Hematopoietic multipotent progenitor cell (in vitro differentiated cells): ENCODE measurements at places on chromosomes 12 and 14.

GRCh38 chr12:116697305-116697704, 40.6 kb downstream of the SPRING1 start:
- DNase-seq = no peak

DNA sequence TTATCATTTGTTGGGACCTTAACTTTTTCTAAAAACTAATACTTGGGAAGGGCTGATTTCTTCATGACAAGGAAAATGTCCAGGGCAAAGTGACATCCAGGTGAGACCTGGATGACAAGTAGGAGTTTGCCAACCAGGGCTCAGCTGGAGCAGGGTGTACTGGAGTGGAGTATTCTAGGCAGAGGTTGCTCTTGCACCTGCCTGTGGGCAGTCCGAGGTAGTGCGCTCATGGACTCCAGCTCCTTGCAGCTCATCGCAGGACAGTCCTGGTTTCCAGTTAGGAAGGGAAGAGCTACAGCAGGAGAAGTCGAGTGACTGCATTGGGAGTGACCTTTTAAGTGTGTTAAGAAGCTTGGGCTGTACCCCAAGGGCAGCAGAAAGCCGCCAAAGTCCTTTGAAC, 175.9 kb downstream of the PELI2 start:
- no peak for DNase-seq

- DNase-seq = no peak
These were observed 2.2 kb upstream of the LRRC23 start for GRCh38 chr12:6902448-6902847.

- no peak for DNase-seq
These were observed 13.4 kb downstream of the AGAP2 start for GRCh38 chr12:57724936-57725740.

DNA sequence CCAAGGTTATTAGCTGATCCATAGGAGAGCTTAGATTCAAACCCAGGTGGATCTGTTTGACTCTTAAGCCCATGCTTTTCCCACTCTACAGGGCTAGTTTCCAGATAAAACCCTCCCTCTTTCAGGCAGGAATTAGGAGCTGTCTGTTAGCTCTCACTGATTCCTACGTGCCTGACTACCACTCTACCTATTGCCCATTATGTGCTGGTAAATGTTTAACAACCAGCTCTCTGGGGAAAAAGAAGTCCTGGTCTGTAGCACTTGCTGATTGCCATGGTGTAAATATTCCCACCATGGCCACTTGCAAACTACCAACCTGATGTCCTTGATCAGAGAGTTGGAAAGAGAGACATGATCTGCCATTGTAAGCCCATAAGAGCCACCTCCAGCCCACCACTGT, 65.5 kb upstream of the BDKRB2 start:
- no peak for DNase-seq

DNA sequence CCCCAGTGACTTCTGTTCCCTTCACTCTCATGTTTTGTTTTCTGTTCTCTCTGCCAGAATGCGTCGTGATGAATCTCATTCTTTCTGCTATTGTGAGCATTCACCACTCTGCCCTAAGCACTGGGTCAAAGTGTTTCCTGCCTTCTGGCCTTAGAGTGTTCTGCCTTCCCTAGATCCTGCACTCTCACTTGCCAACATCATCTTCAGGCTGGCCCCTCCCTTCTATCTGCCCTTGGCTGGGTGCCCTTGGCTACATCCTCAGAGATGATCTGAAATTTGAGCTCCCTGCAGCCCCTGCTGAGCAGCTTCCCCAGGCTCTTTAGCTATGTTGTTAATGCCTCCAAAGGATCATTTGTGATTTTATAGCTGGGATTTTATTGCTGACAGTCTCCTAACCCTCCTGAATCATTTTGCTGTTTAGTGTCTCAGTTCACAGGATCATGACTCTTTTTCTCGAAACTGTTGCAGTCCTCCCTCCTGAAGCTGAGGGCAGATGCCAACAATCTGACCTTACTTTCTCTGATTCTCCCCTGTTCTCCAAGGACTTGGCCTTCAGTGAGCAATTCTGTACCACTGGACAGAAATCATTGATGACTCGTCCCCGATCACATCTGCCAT, 4.5 kb downstream of the DHRS2 start:
- DNase-seq = no peak

GRCh38 chr12:113515082-113515856, 43.6 kb upstream of the LHX5 start:
- DNase-seq = no peak

DNA sequence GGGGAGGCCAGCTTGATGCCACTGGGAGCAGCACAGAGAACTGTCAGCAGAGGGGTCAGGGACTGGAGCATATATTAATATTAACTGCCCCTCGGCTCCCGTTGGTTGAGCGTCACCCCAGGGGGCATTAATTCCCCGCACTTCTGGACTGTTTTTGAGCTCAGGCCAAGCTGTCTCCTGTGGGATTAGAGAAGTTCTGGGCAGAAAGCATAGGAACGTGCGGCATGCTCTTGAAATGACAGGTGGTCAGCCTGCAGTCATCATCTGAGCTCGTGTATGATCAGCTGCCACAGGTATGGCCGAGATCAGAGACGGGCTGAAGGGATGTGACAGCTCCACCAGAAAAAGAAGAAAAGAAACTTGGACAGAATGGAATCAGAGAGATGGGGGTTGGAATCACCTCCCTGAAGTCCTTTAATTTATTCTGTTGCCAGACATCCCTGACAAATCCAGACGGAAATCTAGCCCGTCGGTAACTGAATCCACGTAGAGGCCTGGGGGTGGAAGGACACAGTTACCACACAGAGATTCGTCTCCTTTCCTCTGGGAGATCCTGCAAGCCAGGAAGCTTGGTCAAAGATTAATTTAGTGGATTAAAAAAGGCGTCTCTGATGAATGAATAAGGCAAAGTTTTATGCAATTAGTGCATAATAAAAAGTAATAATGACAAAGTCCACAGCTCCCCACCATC, 23.6 kb downstream of the NR1H4 start:
- DNase-seq = no peak

DNA sequence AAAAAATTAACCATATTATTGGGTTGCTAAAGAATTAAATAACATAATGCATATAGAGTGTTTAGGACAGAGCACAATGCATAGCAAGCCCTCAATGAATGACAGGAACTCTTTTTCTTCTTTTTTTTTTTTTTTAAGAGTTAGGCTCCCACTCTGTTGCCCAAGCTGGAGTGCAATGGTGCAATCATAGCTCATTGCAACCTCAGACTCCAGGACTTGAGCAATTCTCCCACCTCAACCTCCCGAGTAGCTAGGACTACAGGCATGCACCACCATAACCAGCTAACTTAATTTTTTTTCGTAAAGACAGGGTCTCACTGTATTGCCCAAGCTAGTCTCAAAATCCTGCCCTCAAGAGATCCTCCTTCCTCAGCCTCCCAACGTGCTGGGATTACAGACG, 20.5 kb upstream of the MTERF2 start:
- DNase-seq = no peak

GRCh38 chr12:132219323-132219722, 75.1 kb downstream of the NOC4L start:
- no peak for DNase-seq

- no peak for DNase-seq
These were observed 107.3 kb downstream of the BCL11B start for GRCh38 chr14:99164712-99165111.

DNA sequence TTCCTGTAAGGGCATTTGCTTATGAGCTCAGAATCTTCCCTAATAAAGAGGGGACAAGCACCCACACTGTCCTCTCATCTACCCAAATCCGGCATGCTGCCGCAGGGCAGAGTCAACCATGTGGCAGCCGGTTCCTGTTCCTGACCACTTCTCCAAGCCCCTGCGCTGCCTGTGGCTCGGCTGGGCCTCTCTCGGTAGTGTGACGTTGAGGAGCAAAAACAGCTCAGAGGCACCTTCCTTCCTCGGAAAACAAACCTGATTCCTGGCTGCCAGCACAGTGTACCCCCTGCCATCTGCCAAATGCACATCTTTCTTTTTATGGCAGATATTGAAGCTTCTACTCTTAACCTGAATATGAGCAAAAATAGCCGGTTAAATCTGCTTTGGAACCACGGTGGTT, 50.5 kb downstream of the CFAP251 start:
- peak; percentile 60 for DNase-seq

- DNase-seq = no peak
These were observed 12.9 kb downstream of the COL2A1 start for GRCh38 chr12:47991106-47992061.

DNA sequence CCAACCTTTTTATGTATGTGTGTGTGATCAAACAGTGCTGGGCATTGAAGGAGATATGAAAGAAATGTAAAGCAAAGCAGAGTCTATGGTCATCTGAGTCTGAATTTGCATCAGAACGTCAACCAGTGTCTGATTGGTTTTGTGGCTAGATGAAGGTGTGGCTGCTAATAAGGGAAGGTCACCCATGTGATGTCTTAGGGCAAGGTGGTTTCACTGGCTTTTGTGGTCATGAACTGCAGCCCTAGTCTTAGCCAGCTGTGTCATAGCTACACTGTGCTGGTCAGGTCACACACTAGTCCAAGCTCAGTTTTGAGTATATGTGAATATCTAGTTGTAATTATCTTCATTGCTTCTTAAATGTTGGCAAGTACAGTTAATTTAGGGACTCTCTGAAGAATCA, 105.8 kb downstream of the TGFB3 start:
- no peak for DNase-seq

DNA sequence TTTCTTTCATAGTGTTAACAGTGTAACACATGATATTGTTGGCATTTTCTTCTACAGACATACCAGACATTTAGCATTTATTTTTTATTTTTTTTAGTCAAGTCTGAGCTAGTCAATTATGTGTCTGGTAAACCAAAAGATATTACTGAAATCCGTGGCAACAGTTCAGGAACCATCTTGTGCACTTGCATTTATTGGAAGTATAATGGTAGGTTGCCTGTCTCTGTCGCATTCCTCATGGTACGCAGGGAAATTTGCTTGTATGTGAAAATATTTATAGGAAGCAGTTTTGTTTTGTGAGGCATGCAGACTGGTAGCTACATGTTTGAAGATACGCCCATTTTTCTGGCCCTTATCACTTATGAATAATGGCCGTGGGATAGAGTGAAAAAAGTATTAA, 186.1 kb upstream of the SLC38A2 start:
- DNase-seq = no peak

DNA sequence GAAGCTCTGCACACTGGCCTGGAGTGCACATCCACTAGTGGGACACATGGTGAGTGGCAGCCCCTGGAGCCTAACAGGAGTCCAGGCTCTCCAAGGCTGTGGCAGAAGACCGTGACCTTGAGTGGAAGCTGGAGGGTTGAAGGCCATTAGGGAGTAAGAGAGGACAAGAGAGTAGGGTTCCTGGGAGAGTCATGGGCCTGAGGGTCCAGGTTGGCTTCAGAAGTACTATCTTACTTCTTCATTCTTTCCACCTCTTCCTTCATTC, 406 bp downstream of the IL23A start:
- DNase-seq = no peak

GRCh38 chr12:62123721-62124203, 136.4 kb upstream of the USP15 start:
- DNase-seq = peak; percentile 59

DNA sequence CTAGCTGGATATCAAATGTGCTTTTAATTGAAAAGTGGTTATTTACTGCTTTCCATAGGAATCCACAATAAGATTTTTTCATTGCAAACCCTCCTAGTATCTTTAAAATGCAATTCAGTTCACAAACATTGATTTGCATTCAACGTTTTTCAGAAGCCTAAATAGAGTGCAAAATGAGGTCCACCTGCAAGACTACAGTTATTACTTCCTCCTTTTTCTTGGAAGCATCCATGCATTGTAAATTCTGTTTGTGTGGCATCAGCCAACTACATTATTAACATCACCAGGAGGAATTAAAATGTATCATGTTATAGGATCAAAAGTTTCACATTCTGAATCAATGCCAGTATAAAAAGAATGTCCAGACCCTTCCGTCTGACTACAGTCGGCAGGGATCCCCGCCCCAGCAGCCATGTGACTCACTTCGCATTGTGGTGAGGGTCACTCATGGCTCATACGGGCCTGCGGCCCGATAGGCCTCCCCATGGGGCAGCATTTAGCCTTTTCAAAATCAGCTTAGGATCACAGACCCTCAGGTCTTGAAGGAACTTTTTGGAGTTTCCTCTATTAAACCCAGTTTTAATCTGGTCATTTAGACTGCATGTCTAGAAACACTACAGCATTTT, 46.3 kb downstream of the NTF3 start:
- no peak for DNase-seq

GRCh38 chr12:1576410-1577241, 17.8 kb downstream of the FBXL14 start:
- DNase-seq = no peak

GRCh38 chr12:1696800-1697199, 5.9 kb downstream of the ADIPOR2 start:
- no peak for DNase-seq

- no peak for DNase-seq
These were observed 277.3 kb downstream of the VRK1 start for GRCh38 chr14:97074456-97074855.

DNA sequence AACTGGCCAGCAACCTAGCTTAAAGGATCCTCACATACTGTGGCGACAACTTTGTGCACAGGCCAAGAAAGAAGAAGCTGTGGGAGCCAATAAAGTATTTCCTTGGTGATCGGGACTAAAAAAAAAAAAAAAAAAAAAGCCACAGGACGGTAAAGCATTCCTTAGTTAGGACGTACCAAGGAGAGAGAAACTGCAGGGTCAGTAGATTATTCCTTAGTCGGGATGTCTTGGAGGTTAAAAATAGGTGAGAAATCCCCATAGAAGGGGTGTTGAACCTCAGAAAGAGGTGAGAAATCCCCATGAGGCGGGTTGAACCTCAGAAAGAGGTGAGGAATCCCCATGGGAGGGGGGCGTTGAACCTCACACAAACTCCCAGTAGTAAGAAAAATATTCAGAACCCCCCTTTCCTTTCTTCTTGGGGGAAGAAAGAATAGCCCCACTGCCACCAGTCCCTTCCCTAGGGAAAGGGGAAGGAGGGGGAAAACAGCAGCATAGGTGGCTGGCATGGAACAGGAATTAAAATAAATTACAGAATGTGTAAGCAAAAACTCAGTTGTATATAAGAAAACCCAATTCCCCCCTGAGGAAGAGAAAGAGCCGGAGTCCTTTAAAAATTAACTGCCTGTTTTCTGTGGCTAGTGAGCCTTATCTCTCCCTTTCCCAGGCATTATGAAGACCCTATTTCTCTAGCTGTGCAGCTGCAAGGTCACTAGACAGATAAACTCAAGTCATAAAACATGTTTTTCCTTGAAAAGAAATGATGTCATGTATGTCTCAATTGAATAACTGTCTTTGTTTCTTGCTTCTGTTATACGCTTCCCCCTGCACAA, 26.8 kb downstream of the KLRK1 start:
- DNase-seq = peak; percentile 43
